ENCODE measurements at places on chromosomes 12 and 14.

GRCh38 chr12:79302162-79302814, 388.5 kb downstream of the PAWR start:
- no peak for DNase-seq

- DNase-seq = no peak
Observed at GRCh38 chr14:70671652-70672644, 30.2 kb downstream of the TTC9 start.

DNA sequence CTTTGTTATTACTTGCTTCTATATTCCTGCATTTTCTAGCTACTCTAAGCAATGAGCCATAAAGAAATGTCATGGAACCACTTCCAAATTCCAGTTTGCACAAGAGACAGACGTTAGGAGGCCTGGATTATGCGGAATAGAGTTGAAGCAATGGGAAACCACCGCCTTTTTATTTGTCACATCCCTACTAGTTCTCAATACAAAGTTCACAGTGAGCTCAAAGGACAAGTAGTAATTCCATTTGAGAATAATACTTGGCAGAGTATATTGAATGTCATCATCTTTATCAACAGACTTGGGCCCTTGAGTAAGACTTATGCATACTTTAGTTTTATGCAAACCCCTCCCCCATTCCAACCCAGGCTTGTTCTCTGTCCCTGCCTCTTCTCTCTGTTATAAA, 3.7 kb upstream of the SLC15A5 start:
- no peak for DNase-seq

- DNase-seq = no peak
Observed at GRCh38 chr14:44854114-44854513, 107.6 kb downstream of the KLHL28 start.

GRCh38 chr12:64518396-64518795, 66.5 kb downstream of the TBK1 start:
- DNase-seq = no peak

DNA sequence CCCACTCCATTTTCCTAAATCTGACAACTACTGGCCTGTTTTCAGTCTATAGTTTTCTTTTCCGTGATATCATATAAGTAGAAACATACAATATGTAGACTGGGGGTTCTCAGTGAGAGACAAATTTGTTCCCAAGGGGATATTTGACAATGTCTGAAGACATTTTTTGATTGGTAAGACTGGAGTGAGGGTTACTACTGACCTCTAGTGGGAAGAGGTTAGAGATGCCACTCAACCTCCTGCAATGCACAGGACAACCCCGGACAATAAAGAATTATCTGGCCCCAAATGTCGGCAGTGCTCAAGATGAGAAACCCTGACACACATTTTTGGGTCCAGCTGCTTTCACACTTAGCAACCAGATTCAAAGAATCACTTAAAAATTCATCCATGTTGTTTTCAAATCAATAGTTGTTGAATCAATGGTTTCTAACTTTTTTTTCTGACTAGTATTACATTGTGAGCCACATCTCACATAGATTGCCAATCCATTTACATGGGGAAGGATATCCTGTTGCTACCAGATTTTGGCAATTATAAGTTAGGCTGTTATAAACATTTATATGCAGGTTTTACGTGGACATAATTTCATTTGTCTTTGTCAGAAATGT, 307.1 kb downstream of the RPL10L start:
- DNase-seq = no peak

GRCh38 chr14:95297832-95298231, 21.9 kb downstream of the CLMN start:
- DNase-seq = no peak

DNA sequence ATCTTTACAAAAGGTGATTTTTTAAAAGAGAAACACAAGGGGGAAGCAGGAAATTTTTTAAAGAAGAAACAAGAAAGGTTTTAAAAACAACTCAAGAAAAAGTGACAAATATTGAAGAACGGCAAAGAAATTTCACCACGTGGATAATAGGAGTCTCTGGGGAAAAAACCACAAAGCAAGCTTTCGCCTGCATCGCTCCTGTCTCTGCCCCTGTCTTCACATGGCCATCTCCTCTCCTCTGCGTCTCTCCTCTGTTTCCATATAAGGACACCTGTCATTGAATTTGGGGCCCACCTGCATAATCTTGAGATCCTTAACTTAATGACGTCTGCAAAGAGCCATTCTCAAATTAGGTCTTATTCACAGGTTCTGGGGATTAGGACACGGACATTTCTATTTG, 175.8 kb downstream of the ETV6 start:
- peak; percentile 29 for DNase-seq

DNA sequence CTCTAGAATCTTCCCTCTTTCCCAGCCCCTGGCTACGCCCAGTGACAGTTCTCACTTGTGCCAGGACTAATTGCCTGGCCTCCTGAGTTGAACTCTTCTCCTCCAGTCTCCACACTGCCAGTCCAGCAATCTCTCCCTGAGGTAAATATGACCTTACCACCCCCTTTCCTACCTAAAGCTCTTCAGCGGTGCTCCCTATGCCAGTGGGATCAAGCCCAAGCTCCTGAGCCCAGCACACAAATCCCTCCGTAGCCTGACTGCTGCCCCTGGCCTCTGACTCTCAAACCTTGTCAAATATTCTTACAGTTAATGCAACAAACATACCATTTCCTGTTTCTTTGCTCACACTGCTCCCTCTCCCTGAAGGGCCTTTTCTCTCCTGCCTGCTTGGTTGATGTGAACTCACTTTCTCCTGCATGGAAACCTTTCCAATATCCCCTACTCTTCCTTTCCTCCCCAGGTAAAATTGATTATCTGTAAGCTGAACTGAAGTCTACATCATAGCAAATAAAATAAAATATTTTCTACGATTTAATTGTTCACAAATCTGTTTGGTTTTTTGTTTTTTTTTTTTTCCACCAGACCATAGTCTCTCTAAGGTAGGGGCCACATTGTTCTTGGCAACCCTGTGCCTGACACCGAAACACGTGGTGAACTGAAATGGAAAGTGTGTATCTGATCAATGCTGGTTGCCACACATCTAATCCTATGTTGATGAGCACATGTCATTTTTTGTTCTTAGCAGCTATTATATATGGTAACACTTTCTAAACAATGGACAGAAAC, 147.5 kb downstream of the SLC38A6 start:
- DNase-seq = no peak

DNA sequence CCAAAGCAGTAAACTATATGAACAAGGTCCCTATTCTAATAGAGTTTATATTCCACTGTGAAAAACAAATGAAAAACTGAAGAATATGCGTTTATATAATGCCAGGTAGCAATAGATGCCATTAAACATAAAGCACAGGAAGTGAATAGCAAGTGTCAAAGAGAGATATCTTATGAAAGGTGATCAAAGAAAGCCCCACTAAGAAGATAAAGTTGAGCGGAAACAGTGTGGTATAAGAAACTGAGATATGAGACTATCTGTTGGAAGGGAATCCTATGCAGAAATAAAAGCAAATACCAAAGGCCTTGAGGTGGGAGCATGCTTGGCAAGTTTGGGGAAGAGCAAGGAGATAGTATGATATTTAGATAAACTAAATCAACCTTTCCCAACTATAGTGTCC, 123.1 kb upstream of the FAR2 start:
- no peak for DNase-seq

DNA sequence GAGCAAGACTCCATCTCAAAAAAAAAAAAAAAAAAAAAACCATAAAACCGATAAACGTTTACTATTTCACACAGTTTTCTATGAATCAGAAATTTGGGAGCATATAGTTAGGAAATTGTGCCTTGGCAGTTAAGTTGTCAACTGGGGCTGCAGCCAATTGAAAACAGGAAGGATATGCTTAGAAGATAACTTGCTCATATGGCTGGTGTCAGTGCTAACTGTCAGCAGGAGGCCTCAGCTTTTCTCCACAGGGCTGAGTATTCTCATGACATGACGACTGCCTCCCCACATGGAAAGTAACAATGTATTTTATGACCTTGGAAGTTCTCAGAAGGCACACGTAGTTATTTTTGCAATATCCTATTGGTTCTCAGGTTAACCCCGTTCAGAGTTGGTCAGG, 29.6 kb upstream of the OR5AU1 start:
- no peak for DNase-seq

DNA sequence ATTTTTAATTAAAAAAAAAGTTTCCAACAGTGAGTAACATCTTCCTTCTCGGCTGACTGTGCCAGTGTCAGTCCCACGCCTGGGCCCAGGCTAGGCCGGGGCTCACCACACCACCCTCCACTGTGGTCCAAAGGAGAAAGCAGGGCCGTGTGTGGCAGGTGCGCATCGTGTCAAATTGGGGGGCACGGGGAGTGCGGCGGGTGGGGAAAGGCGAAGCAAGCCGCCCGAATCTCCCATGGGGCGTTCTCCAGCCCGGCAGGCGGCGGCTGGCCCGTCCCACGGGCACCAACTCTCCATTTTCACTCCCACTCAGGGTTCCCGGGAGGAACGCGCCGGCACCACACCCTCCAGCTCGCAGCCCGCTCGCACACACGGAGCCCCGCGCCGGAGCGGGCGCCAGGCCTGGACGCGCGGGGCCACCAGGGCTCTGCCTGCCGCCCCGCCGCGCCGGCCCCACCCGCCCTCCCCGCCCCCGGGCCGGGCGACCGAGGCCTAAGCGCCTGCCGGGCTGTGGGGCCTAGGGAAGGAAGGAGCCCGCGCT, 604 bp downstream of the EEA1 start:
- DNase-seq = peak; percentile 57

GRCh38 chr14:101008196-101008595, 104.7 kb upstream of the RTL1 start:
- DNase-seq = no peak

GRCh38 chr12:107429006-107429705, 256.4 kb upstream of the PWP1 start:
- DNase-seq = no peak

DNA sequence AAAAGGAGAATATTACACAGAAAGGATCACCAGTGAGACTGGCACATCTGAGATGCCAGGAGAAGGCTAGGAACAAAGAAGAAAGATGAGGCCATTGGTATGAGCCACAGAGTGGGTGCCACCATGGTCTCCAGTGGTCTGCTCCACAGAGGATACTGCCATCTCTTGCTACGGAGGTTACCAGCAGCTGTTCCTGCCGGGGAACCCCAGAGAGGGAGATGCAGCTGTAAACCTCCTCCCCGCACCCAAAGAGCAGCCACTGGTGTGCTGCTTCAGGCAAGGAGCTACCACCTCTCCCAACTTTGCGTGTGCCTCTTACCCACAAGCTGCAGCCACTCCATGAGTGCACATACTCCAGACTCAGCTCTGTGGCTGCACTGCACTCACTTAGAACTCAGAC, 201.5 kb upstream of the RTL1 start:
- DNase-seq = no peak

Data from DND-41 (cell line).